NCI-H510A treated with DMSO at 0.1 percent for 48 hours (cell line): ENCODE measurements at places on chromosomes 2 and 18.

DNA sequence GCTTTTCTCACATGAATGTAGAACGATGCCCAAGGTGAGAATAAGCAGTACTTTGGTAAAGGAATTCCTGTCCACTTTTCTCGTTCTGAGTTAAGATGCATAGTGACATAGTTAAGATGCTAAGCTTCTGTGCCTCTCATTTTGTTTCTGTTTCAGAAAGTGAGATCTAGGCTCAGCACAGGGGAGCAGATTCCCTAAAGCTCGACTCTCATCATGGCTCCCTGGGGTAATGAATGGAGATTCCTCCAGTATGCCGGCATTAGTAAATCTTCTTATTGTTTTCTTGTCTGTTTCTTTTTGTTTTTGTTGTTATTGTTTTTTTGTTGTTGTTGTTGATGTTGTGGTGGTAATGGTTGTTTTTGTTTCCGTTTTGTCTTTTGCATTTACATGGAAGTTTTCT lies 225.4 kb downstream of the LRRTM4 start:
- DNase-seq, result no peak

- DNase-seq, result no peak
Measured at GRCh38 chr2:62870966-62871365, 165.5 kb downstream of the EHBP1 start.

- DNase-seq, result no peak
Measured at GRCh38 chr2:239393388-239393940, 7.4 kb downstream of the HDAC4 start.

DNA sequence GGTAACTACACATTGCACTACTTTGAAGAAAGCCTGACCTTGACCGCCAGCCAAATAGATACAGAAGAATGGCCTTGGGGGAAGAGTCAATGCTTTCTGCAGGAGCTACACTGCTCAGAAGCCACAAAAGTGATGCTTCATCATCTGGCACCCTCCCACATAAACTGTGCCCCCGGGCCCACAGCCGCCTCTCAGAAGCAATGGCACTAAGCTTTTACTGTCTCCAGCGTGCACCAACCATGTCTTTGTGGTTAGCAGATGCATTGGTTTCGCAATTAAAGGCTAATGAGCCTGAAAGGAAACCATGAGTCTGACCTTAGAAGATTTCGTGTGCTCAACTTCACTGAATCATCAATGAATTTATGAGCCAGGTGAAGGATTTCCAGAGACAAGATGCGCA lies 209.4 kb upstream of the TRIB2 start:
- peak; percentile 31 for DNase-seq

DNA sequence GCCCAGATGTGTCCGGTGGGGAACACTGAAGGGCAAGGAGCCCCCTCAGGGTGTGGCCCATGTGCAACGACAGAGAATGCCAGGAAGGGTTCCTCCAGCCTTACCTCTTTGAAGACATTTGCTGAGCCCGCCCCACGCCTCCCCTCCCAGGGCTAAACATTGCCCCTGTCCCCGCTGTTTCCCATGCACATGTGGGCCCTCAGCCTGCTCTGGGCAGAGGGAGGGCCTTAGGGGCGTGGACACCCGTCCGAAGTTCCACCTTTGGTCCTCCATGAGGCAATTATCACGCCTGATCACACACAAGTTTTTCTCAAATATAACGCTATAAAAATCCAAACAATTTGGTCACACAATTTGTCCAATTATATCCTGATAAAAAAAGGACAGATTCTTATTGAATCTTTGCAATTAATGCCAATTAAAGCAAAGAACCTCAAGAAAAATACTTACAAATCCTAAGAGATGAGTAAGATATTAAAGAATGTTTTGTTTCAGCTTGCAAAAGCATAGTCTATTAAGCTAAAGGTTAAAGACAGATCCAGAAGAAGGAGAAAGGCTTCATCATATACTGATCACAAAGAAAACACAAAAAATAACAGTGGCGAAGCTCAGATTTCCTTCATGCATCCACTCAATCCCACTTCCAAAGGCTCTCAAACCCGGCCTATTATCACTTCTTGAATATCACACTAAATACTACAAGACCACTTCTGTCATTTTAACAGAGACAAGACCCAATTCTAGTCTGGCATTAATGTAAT lies 55.2 kb upstream of the LDLRAD4 start:
- DNase-seq, result no peak

DNA sequence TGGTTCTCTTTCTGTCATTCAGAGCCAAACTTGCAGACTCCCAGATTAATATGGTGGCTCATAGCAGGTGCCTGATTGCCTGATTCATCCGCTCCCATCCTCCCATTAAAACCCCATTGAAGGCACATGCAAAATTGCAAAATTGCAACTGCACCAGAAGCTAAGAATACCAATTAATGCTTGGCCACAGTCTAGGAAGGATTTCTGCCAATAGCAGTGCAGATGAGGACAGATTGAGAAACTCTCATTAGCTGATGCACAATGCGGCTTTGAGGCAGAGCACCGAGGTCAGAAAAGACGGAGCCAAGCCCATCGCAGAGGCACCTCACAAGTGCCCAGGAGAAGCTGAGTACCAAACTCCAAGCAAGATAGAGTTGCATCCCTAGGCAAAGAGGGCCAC lies 172.8 kb downstream of the ARL4C start:
- DNase-seq, result no peak

- no peak for DNase-seq
Measured at GRCh38 chr2:10237392-10238321, 65.0 kb upstream of the HPCAL1 start.

DNA sequence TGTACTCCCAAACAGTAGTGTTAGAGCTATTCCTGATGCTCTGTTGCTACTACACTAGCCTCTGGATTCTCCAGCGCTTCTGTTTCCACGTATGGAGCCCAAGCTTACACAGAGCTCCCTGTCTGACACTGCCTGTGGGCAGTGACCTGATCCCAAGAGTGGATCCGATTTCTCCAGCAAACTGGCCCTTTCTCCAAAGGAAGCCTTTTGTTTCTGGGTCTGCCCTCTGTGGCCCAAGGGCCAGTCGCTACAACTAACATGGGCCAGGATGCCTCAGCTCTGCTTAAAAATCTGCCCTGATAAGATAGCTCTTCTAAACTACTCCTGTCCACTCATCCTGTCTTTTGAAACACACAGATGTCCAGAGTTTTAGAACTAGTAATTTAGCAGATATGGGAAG lies 172.6 kb upstream of the NRP2 start:
- no peak for DNase-seq

DNA sequence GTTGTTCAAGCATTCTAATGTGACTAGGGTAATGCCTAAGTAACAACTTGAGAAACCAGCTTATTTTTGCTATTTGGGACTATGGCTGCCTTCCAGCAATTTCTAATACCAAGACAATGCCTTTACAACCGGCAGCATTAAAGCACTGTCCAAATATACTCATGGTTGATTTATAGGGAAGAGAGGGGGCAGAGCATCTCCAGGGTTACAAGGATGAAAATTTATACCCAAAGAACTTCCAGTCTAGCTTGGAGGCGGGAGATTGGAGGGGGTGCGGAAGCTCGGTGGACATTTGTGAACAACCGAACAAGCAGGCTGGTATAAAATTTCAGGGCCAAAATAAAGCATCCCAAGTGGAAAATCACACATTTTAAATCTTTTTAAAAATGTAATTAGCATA lies 294.9 kb upstream of the STON1 start:
- DNase-seq, result no peak

GRCh38 chr18:62510789-62511188 lies 12.0 kb upstream of the ZCCHC2 start:
- DNase-seq, result no peak

- DNase-seq, result no peak
Measured at GRCh38 chr2:156321243-156321904, 11.1 kb downstream of the NR4A2 start.

DNA sequence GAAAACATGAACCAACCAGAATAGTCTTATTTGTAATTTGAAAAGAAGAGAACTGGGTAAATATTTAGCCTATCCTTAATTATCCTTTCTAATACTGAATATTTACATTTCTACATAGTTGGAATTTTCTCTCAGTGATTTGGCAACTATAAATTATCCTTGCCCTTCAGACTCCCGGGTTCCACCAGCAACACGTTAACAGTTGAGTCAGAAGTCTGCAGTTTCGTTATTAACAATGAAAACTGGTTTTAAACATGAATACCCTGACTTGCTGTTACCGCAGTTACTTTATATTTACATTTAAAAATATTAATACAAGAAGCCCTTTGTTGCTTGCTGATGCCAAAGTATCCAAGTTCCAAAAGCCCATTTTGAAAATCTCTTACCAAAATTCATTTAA lies 673.0 kb downstream of the ARHGAP15 start:
- no peak for DNase-seq
